Fibroblast of skin of right quadriceps (primary cell): ENCODE measurements at places on chromosomes 6 and 20.

- DNase-seq = no peak
These were observed 28.6 kb upstream of the ENPP5 start for GRCh38 chr6:46199387-46199786.

DNA sequence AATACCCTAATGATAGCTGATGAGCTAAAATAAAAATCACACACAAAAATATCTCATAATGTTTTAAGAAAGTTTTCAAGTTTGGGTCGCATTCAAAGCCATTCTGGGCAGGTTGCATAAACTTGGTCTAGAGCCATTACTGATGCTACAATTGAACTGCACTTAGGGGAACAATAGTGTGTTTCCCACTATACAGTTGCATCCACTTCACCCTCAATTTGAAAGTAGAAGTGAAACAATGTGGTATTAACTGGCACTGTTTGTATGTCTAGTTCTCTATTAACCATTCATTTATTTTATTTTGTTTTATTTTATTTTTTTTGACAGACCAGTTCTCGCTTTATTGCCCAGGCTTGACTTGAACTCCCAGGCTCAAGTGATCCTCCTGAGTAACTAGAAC is 23.0 kb upstream of the STK38 start:
- DNase-seq = no peak

DNA sequence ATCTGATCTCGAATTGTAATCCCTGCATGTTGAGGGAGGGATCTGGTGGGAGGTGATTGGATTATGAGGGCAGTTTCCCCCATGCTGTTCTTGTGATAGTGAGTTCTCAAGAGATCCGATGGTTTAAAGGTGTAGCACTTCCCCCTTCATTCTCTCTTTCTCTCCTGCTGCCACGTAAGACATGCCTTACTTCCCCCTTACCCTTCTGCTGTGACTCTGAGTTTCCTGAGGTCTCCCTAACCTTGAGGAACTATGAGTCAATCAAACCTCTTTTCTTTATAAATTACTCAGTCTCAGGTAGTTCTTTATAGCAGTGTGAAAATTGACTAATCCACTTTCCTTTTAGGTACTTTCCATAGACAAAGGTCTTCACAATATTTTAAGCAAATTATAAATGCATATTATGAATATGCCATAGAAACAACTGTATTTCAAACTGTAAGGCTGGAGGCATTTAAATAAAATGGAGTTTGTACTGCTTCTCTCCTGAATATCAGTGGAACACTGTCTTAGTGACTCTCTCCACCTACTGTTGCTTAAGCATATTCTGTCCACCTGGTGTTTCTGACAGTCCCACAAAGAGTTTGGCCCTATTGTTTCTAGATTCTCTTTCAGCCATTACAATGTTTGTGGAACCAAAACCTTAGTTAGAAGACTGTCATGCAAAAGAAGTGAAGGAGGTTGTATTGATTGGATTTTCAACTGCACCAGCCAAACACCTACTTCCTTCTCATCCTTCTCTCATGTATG is 24.3 kb upstream of the IL17A start:
- no peak for DNase-seq

DNA sequence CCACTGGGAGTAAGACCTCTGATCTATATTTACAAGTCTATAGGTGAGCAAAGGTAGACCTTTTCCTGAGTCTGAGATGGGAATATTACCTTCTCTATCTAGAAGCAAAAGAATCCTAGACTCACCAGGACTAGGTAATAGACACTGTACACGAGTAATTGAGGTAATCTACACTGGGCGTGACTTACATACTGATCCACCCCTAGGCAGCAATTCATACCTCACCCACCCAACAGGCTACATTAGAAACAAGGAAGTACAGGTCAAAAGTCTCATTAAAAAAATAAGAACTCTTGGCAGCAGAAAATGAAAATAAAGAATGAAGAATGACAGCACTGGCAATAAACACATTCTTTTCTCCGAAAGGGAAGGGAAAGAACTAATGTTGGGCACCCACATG is 7.6 kb downstream of the CSNK2A1 start:
- no peak for DNase-seq

DNA sequence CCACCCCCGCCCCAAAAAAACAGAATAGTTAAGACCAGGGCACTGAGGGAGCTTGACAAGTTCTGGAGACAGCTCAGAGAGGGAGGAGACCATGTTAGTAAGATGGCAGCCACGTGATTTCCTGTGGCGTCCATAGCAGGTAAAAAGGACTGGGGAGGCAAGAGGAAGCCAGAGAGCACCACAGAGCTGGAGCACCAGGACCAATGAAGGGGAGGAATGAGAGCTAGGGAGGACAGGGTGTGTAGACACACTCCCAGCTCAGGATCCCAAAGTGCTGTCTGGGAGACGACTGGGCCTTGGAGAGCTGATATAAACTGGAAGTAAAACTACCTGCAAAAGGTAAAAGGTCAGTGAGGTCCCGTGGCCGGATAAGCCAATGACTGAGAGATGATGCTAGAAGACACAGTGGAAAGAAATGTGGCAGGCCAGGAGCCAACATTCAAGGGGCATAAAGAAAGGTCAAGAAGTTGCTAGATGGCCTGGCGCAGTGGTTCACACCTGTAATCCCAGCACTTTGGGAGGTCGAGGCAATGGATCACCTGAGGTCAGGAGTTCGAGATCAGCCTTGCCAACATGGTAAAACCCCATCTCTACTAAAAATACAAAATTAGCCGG is 39.0 kb downstream of the SLC23A2 start:
- DNase-seq = no peak

DNA sequence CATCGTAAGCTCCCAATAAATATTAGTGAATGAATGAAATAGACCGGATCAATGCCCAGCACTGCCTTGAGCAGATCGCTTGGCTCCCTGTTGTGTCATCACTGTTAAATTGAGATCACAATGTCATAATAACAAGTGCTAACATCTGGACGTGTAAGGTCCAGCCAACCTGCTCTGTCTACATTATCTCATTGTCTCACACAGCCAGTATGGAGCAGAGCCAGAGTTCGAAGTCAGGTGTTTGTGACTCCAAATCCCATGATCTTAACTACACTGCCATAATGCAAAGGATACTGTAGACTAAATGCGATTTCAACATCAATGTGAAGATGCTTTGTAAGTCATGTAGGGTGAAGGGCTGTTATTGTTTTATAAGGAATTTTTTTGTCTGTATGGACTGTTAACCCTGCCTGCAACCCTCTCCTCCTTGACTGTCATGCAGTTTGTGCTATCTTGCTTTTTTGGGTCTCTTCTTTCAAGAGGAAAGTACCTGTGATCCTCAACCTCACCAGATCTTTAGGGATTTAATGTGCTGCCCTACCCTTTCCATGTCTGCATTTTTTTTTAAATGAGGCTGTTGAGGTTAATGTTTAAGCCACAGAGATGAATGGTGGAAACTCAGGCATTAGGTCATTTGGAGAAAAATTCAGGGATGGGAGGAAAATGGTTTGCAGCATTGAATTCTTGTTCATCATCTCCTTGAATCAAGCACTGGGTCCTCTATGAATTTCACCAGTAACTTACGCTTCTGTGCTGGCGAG is 49.0 kb upstream of the OCSTAMP start:
- no peak for DNase-seq

- peak; percentile 99 for DNase-seq
These were observed 42.3 kb downstream of the HIVEP2 start for GRCh38 chr6:142902636-142903053.

GRCh38 chr6:6631534-6632276 is 43.2 kb downstream of the LY86 start:
- DNase-seq = no peak

DNA sequence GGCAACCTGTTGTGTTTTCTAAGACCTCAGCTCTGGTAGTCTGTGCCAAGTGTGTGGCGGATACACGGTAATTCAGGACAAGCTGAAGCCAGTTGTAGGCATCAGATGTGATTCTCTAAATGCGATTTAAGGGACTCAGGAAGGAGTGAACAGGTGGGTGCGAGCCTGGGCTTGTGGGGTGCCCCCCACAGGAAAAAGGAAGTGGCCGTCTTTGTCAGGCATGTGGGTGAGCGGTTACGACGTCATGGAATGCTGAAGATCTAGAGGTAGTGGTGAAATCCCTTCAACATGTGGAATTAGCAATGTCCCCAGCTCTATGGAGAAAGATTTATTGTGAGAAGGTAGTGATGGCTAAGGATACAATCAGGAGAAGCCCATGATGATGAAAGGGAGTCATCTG is 95.1 kb upstream of the EXOC2 start:
- no peak for DNase-seq

DNA sequence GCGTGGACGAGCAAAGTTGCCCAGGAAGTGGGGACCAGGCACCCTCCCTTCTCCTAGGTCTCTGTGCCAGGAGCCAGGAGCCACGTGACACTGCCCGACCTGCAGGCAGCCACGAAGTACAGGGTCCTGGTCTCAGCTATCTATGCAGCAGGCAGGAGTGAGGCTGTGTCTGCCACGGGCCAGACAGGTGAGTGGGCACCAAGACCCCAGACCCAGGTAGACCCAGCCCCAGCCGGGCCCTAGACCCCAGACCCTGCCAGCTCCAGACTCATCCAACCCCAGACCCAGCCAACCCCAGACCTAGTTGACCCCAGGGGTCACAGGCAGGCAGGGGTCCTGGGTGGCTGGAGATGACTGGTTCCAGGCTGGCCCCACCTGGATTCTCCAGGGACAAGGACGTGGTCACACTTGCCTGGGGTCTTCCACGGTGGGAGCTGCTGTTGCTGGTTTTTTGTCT is 21.1 kb downstream of the COL20A1 start:
- no peak for DNase-seq

DNA sequence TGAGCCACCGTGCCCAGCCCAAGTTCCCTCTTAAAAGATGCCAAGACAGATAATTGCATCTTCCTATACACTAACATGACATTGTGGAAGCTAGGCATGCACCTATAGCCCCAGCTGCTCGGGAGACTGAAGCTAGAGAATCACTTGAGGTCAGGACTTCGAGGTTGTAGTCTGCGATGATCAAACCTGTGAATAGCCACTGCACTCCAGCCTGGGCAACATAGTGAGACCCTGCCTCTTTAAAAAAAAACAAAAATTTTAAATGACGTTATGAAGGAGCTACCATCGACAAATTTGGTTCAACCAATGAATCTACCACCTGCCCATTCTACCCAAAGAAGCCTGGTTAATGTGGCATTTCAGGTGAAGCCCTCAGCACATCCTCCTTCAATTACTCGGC is 80.7 kb downstream of the TBC1D7 start:
- no peak for DNase-seq
